Renal cortex interstitium (tissue), 15 donors: ENCODE measurements at places on chromosomes 2 and 18.

DNA sequence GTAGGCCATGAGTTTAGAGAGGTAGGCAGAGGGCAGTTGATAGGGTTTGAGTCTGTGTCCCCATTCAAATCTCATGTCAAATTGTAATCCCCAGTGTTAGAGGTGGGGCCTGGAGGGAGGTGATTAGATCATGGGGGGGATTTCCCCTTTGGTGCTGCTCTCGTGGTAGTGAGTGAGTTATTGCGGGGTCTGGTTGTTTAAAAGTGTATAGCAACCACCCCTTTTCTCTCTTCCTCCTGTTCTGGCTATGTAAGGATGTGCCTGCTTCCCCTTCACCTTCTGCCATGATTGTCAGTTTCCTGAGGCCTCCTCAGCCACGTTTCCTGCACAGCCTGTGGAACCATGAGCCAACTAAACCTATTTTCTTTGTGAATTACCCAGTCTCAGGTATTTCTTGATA is 25.5 kb downstream of the MARCHF4 start:
- DNase-seq = no peak

- DNase-seq = no peak
These were observed 11.7 kb downstream of the COLEC11 start for GRCh38 chr2:3606370-3607201.

DNA sequence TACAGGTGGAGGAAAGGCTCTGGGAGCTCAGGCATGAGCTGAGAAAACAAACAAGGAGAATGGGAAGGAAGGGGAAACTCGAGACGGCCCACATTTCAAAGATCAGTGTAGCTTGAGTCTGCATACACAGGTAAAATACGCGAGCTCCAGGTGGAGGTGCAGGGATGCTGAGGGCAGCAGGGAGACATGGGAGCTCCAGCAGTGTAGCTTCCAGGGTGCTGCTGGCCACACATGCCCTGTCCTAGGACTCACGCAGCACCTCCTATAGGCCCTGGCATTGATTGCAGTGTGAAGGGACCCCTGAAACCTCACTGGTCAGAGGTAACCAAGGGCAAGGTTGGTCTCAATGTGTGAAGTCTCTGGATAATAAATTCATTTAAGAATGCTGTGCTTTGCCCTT is 362.8 kb upstream of the HS6ST1 start:
- DNase-seq = no peak

DNA sequence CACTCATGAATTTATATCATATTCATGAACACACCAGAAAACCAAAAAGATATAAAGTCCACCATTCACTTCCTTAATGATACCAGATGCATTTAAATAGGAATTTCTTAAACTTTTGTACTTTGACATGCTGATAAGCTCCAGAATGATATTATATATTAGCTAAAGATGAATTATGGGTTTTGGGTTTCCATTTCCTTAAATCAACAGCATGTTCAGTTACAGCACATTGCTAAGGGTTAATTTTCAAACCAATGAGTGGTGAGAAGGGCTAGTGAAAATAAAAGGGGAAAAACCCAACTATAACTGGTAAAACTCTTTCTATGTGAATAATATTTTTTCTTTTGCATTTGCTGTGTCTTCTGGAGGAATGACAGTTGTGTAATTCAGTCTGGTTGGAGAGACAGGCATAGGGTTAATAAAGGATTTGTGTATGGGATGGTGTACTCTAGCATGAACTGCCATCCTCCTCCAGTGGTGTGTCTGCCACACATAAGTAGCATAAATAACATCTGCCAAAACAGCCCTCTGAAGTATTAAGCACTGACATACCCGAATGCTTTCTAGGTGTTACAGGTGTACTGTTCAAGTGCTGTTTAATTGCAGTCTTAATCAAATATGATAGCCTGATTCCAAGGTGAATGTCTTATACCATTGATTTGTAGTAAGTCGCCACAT is 19.3 kb upstream of the CPS1 start:
- DNase-seq = no peak

- peak; percentile 24 for DNase-seq
These were observed 81.5 kb upstream of the COL3A1 start for GRCh38 chr2:188892636-188893035.

GRCh38 chr2:108588070-108588668 is 53.9 kb downstream of the LIMS1 start:
- no peak for DNase-seq

- DNase-seq = no peak
These were observed 2.4 kb downstream of the CYP27C1 start for GRCh38 chr2:127217470-127218325.

- DNase-seq = no peak
These were observed 104.3 kb upstream of the RAB12 start for GRCh38 chr18:8504880-8505435.

DNA sequence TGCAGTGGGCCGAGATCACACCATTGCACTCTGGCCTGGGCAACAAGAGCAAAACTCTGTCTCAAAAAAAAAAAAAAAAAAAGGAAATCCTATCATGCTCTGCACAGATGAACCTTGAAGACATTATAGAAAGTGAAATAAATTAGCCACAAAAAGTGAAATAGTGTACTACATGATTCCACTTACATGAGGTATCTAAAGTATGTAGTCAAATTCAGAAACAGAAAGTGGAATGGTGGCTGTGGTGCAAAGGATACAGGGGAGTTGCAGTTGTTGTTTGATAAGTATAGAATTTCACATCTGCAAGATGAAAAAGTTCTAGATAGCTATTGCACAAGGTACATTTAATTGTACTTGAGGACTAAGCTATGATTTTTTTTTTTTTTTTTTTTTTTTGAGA is 5.2 kb downstream of the ZRANB3 start:
- DNase-seq = no peak

GRCh38 chr2:18176679-18177215 is 298.3 kb downstream of the KCNS3 start:
- no peak for DNase-seq

DNA sequence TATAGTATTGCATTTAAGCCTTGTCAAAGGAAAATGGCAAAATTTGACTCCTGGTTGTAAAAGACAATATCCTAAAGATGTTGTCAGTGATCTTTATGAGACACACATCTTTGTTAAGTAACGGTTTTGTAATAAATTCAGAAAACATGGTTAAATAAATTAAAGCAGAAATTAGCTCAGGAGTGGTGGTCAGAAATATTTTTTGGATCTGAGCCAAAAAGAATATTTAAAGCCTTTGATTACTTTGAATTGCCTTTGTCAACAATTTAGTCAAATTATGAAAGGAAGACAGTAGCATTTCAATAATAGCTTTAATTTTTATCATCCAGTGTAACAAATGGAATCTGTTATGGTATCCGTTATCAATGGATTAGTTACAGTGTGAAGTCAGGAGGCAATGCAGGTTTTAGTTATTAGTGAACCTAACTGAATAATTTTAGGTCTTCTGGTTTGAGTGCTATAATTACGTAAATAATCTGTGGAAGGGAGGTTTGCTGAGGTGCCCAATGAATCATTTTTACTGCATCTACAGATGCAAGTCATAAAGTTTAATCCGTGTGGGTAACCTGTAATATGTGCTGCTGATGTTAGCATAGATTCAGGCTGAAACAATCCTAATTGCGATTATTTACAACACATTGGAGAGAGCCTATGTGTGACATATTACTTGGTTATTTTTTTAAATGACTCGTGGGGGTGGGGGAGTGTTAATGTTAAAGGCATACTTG is 42.7 kb downstream of the SMAD4 start:
- DNase-seq = no peak
